ENCODE measurements at places on chromosomes 1 and 21.
A peak's percentile ranks its signal among the peaks of the same experiment; 100 is the strongest.

DNA sequence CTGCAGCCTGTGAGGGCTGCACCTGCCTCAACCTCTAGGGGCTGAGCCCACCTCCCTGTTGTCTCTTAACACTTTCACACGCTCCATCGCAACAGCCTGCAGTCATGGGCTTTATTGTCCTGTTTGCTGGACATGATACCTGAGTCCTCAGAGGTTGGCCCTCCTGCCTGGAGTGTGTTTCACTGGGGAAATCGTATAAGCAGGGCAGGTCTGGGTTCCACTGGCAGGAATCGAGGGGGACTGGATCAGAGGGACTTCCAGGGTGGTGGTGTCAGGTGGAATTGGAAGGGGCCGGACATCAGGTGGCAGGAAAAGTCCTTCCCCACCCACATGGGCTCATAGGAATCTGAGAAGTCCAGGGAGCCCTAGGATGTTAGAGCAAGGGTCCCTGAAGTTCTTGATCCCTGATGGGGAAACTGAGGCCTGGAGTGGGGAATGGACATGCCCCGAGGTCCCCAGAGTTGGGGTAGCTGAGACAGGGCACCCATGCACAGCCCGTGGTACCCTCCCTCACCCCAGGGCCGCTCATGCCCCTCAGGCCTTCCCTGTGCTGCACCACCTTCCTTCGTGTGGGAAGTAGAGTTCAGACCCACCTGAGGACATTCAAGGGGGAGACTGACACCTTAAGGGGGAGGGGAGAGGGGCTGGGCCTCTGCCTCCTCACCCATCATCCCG, 66.6 kb downstream of the PIK3CD start:
- peak overlapping the region; percentile 90 for H3K27ac ChIP-seq
- peaks cover 63% of the 10 kb centered on the region for H3K4me1 ChIP-seq
- no peak for DNase-seq
- peak overlapping the region; percentile 90 for H3K4me3 ChIP-seq
- H3K27me3 ChIP-seq, result no peaks in the 10 kb centered on the region

GRCh38 chr1:91764471-91765115, 121.4 kb downstream of the TGFBR3 start:
- H3K27ac ChIP-seq, result no peak overlapping the region
- no peaks in the 10 kb centered on the region for H3K27me3 ChIP-seq
- H3K36me3 ChIP-seq, result peaks cover 53% of the 10 kb centered on the region
- H3K4me3 ChIP-seq, result no peak overlapping the region
- no peak for DNase-seq

DNA sequence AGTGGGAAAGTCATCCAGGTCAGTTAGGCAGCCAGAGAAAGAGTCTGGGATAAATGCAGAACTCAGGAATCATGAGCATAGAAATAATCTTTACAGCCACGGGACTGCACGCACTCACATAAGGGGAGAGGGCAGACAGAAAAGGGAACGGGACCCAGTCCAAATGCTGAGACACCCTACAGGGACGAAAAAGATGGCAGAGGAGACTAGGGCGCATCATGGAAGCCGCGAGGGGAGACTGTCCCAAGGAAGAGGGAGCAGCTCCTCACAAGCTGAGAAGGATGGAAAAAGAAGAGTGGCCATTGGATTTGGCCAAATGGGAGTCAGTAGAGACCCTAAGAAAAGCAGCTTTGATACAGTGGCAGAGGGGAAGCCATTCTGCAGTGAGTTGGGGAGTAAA, 102.9 kb upstream of the TLR5 start:
- no peak overlapping the region for H3K4me3 ChIP-seq
- H3K27ac ChIP-seq, result no peak overlapping the region
- peaks cover 28% of the 10 kb centered on the region for H3K4me1 ChIP-seq
- DNase-seq, result no peak
- peaks cover 2% of the 10 kb centered on the region for H3K27me3 ChIP-seq

DNA sequence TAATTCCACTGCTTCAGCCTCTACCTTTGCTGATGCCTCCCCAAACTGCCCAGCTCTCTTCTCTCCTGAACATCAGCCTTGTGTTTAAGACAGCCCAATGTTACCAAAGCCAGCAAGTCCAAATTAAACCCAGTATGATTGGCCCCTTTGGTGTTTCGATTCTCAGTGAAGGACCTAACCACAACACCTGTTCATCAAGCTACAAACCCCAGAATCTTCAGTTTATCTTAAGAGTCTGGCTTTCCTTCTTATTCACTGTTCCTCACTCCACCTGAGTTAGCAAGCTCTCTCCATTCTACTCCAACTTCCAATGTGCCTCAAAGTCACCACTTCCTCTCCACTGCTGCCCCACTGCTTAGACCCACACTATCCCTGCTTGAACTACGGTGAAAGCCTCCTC, 25.5 kb upstream of the ITPKB start:
- peaks cover 12% of the 10 kb centered on the region for H3K27me3 ChIP-seq
- peak overlapping the region; percentile 41 for H3K27ac ChIP-seq
- H3K4me1 ChIP-seq, result peaks cover 28% of the 10 kb centered on the region
- DNase-seq, result no peak
- H3K4me3 ChIP-seq, result no peak overlapping the region

DNA sequence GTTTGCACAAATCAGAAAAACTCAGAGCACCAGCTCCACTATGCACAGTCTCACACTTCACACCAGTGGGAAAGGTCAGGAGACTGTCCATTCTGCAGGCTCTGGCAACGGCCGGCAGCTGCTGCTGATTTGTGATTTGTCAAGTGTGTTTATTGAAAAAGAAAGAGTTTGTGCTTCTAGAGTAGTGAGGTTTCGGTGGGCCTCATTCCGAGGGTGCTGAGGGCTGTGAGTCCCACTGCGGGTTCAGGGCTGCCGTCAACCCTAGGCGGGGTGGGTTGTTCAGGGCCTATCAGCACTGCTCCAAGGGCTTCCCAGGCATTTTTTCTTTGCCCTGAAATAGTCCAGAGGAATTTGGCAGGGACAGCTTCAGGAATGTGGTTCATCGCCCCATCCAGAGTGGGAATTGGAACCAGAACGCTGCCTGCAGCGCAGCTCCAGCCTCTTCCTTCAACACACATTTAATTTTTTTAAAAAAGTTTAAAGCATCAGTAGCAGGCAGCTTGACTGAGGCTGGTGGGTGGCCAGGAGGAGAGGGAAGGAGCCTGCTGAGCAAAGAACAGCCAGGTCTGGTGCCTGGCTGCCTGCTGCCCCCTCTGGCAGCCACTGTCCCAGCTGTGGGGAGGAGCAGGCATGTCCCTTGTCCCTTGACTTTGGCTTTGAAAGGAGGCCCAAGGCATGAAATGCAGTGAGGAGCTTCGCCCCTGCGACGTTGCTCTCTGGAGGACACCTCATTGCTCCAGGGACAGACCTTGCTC, 19.7 kb downstream of the STUM start:
- no peaks in the 10 kb centered on the region for H3K4me1 ChIP-seq
- H3K27ac ChIP-seq, result no peak overlapping the region
- no peaks in the 10 kb centered on the region for H3K36me3 ChIP-seq

GRCh38 chr21:43835861-43836260, 29.2 kb upstream of the AGPAT3 start:
- H3K27ac ChIP-seq, result no peak overlapping the region
- H3K36me3 ChIP-seq, result no peaks in the 10 kb centered on the region
- H3K4me3 ChIP-seq, result no peak overlapping the region
- no peak for DNase-seq
- H3K27me3 ChIP-seq, result peaks cover 52% of the 10 kb centered on the region

DNA sequence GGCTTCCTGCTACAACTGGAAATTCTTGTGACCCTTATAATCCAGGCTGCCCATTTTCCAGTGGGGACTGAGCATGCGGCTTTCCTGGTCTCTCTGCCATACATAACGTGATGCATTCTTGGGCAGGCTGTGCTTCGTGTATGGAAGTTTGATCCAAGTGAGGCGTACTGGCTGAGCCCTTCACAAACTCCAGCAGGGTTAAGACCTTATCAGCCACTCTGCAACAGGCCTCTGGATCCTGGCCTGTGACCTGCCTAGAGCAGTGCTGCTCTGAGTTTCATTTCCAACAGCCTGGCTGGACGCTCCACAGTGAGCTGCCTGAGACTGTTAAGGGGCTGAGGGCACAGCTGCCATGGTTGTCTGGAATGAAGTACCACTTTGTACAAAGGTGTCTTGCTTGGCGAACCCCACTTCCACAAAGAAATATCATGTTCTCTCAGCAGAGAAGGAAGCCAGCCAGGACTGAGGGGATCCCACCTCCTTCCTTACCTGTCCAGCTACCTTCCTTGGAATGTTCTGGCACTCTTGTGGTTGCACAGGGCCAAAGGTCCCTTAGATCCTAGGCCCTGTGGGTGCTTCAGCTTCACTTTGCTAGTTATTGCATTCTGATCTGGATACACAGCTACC, 28.5 kb upstream of the XPR1 start:
- H3K4me3 ChIP-seq, result no peak overlapping the region
- H3K36me3 ChIP-seq, result no peaks in the 10 kb centered on the region
- DNase-seq, result no peak
- H3K27me3 ChIP-seq, result peaks cover 2% of the 10 kb centered on the region

DNA sequence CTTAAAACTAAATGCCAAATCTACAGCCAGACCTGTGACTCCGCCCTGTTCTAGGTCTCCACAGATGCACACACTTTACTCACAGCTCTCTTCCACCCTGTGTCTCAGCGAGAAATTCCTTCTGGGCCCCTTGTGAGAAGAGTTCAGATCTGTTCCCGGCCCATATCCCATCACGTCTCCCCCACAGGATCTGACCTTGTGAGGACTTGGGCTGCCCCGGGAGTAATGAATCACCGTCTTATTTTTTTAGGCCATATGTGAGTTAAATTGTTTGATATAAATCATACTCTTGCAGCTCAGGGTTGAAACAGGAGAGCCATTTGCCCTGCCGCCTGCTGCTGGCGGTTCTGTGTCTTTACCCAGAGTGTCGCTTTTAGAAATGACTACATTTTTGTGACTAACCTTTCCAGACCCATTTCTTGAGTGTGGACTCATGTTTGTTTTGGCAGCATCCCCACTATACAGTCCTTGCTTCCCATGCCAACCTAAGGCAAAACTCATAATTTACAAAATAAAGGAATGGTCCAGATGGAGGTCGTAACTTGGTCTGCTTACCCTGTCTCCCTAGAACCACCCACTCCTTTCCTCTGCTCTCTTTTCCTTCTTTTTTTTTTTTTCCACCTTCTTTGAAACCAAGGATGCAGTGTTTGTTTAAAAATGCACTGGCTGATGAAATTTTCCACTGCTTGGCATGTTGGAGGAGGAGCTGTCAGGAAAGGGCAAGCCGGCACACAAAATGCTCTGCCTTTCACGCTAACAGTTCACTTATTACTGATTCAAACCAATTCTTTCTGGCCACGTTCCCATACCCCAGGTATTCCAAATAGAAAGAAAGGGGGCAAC, 98.0 kb upstream of the C1orf105 start:
- H3K27me3 ChIP-seq, result no peaks in the 10 kb centered on the region
- H3K4me1 ChIP-seq, result no peaks in the 10 kb centered on the region
- H3K36me3 ChIP-seq, result no peaks in the 10 kb centered on the region
- DNase-seq, result no peak
- no peak overlapping the region for H3K4me3 ChIP-seq

GRCh38 chr1:111576547-111576946, 43.0 kb upstream of the RAP1A start:
- no peaks in the 10 kb centered on the region for H3K36me3 ChIP-seq
- H3K4me1 ChIP-seq, result no peaks in the 10 kb centered on the region
- no peaks in the 10 kb centered on the region for H3K27me3 ChIP-seq

DNA sequence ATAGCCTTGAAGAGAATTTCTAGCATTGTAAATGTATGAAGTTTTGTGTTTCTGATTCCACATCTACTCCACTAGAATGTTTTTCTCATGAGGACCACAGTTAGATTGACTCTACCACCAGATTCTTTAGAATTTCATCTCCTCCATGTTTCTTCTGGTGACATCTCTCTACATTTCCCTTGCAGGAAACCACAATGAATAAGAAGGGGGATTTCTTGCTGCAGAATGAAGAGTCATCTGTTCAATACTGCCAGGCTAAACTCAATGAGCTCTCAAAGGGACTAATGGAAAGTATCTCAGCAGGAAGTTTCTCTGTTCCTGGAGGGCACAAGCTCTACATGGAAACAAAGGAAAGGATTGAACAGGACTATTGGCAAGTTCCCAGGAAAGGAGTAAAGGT, 18.6 kb downstream of the GBP6 start:
- DNase-seq, result no peak
- H3K4me1 ChIP-seq, result peaks cover 5% of the 10 kb centered on the region
- H3K27me3 ChIP-seq, result no peaks in the 10 kb centered on the region
- H3K36me3 ChIP-seq, result no peaks in the 10 kb centered on the region
- H3K4me3 ChIP-seq, result no peak overlapping the region

DNA sequence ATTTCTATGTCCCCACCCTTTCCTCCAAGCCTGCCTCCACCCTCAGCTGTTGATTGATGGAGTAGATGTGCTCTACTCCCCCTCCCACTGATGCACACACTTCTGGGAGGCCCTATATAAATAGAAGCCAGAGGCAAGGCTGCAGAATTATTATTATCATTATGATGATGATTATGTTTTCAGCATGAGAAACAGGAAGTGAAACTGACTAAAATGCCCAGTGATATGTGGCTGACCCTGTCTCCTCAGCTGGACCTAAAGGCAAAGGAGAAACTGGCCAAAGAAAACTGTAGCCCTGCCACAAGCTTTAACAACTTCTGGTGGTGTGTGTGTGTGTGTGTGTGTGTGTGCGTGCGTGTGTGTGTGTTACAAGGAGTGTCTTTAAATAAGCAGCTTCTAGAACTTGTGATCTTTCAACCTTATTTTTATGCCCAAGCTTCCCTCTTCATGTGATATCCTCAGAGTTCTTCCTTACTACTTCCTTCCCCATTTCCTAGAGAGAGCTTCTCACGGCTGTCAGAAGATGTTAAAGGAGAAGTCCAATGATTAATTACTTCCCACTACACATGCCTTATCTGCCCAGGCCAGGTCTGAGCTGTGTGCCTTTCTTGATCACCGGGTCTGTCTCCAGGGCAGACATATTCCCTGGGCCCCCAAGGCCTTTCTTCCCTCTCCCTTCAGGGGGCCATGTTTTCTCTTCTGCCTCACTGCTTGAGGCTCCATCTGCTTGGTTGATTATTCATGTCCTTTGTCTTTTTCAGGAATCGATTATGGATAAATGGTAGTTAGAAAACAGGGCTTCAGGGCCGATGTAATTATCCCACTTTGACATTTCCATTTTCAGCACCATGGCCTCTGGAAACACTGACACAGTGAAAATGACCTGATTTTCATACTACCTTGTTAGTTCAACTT, 11.6 kb upstream of the MAPKAPK2 start:
- DNase-seq, result no peak
- H3K27me3 ChIP-seq, result peaks cover 6% of the 10 kb centered on the region
- no peaks in the 10 kb centered on the region for H3K36me3 ChIP-seq
- H3K4me1 ChIP-seq, result peaks cover 8% of the 10 kb centered on the region

- H3K27ac ChIP-seq, result no peak overlapping the region
- H3K4me1 ChIP-seq, result no peaks in the 10 kb centered on the region
- peaks cover 23% of the 10 kb centered on the region for H3K27me3 ChIP-seq
- no peak overlapping the region for H3K4me3 ChIP-seq
- no peak for DNase-seq
- no peaks in the 10 kb centered on the region for H3K36me3 ChIP-seq
These were observed 36.6 kb upstream of the SLC44A3 start for GRCh38 chr1:94783342-94784189.

DNA sequence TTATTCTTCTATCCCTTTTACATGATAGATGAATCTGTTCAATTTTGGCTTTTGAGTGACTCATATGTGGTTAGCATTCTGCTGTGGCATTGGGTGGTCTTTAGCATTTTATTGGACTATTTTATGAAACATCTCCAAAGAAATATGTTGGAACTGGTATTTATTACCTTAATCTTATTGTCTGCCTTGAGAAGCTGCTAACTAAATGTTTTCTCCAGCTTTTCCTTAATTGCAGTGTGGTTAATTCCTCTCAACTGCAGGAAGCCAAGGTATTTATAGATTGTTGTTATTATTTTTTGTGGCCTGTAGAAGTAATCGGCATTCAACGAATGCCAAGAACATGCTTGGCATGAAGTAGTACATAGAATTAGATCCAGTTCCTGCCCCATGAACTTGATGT, 64.1 kb downstream of the NOS1AP start:
- H3K4me1 ChIP-seq, result no peaks in the 10 kb centered on the region
- no peak overlapping the region for H3K4me3 ChIP-seq
- H3K27ac ChIP-seq, result no peak overlapping the region
- H3K27me3 ChIP-seq, result peaks cover 48% of the 10 kb centered on the region
